GDM1 (cell line): ENCODE measurements at places on chromosomes 1 and 21.

GRCh38 chr1:63721531-63722189 is 52.2 kb upstream of the ROR1 start:
- no peak for DNase-seq

- DNase-seq, result no peak
These were observed 1.9 kb upstream of the MFN2 start for GRCh38 chr1:11978301-11978700.

DNA sequence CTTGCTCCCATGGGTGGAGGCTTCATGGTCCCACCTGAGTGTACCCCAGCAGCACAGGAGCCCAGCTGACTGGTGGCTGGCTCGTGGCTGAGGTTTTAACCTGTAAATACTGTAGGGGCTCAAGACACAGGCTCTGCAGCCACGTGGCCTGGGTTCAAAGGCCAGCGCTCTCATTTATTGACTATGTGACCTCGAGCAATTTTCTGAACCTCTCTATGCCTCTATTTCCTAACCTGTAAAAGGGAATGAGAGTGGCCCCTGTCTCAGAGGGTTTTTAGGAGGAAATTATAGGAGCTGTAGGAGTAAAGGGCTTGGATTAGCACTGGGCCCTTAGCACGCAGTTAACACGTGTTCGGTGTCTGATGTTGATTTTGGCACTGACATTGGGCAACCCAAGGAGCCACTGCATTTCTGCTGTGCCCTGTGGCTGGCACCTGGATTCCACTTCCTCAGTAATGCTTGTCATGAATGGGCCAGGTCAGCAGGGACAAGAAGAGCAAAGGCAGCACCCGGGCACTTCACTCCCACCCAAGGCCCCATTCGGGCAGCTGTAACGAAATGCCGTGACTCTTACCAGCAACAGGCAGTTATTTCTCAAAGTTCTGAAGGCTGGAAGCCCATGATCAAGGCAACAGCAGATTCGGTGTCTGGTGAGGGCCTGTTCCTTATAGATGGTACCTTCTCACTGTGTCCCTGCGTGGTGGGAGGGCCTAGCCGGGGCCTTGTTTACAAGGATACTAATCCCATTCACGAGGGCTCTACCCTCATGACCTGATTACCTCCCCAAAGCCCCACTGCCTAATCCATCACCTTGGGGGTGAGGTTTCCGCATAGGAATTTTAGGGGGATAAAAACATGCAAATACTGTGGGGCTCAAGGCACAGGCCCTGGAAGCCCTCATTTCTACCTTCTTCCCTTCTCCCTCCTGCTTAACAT is 25.2 kb downstream of the ARHGEF10L start:
- DNase-seq, result no peak

- DNase-seq, result no peak
These were observed 209.2 kb downstream of the ZNF326 start for GRCh38 chr1:90204023-90204590.

GRCh38 chr1:242569867-242570266 is 45.4 kb upstream of the PLD5 start:
- no peak for DNase-seq

GRCh38 chr1:55869065-55869464 is 653.9 kb upstream of the USP24 start:
- no peak for DNase-seq

GRCh38 chr1:106749491-106749890 is 307.0 kb upstream of the PRMT6 start:
- no peak for DNase-seq

GRCh38 chr1:97802011-97802410 is 118.8 kb downstream of the DPYD start:
- DNase-seq, result no peak

GRCh38 chr1:7398982-7399381 is 372.1 kb upstream of the VAMP3 start:
- no peak for DNase-seq

GRCh38 chr1:63753591-63753990 is 20.2 kb upstream of the ROR1 start:
- DNase-seq, result no peak

- no peak for DNase-seq
These were observed 27.6 kb downstream of the COQ8A start for GRCh38 chr1:226967665-226968064.

DNA sequence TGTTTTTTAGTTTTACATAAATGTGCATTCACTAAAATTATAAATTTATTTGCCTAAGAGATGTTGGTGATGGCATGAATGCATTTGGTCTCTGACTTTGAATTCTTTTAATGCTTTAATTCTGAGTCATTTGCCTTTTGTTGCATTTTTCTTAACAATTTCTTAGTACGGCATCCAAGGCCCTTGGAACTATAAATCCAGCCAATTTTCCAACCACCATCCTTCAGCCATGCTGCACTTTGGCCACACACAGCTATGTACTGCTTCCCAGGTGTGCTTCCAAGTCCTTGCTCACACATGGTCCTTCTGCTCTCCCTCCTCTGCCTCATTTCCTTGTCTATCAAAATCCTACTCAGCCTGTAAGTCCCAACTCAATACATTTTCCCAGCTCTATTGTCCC is 161.0 kb downstream of the DHRS3 start:
- DNase-seq, result no peak

- DNase-seq, result no peak
These were observed 25.3 kb downstream of the DSTYK start for GRCh38 chr1:205186191-205186590.

- DNase-seq, result no peak
These were observed 173.9 kb downstream of the GPATCH2 start for GRCh38 chr1:217457016-217457415.

- no peak for DNase-seq
These were observed 147.5 kb upstream of the SPATA6 start for GRCh38 chr1:48619539-48619938.

DNA sequence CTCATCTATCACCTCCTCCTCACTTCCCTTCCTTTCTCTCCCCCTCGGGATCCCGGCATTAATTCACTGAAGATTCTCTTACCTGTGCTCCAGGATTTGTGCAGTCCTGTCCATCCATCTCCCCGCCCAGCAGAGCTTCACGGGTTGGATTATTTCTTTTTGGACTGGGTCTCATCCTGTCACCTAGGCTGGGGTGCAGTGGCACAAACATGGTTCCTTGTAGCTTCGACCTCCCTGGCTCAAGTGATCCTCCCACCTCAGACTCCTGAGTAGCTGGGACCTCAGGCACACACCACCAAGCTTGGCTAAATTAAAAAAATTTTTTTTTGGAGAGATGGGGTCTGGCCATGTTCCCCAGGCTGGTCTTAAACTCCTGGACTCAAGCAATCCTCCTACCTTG is 12.3 kb upstream of the CSF3R start:
- no peak for DNase-seq

DNA sequence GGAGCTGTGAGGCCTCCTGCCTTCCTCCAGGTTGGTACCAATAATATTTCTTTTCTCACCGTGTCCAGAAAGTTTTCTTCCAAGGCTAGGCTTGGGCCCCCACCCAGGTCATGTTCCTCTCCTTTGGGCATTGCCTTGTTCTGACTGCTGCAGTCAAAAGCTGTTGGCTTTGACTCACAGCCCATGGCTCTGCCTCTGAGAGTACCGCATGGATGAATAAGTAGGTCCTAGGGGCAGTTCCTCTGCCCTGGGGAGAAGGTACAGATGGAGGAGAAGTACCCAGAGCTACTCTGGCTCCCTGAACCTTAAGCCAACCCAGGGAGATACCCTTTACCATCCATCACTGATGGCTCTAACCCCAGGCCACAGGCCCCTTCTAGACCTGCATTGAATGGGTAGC is 115.0 kb downstream of the NAV1 start:
- DNase-seq, result no peak

GRCh38 chr1:1763657-1764621 is 14.3 kb downstream of the NADK start:
- no peak for DNase-seq

GRCh38 chr1:183735069-183735860 is 69.7 kb upstream of the RGL1 start:
- no peak for DNase-seq

DNA sequence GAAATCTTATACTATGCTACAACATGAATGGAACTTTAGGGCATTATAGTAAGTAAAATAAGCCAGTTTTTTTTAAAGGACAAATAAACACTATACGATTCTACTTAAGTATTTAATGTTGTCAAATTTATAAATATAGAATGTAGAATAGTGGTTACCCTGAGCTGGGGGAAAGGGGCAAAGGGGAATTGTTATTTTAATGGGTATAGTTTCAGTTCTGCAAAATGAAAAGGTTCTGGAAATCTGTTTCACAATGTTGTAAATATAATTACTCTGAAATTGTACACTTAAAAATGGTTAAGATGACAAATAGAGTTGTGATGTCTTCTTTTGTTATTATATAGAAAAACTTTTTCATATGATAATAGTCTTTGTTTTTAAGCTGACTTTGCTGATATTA is 366.3 kb downstream of the MRPL39 start:
- DNase-seq, result no peak

GRCh38 chr1:38014171-38014570 is 1.6 kb downstream of the UTP11 start:
- DNase-seq, result no peak

DNA sequence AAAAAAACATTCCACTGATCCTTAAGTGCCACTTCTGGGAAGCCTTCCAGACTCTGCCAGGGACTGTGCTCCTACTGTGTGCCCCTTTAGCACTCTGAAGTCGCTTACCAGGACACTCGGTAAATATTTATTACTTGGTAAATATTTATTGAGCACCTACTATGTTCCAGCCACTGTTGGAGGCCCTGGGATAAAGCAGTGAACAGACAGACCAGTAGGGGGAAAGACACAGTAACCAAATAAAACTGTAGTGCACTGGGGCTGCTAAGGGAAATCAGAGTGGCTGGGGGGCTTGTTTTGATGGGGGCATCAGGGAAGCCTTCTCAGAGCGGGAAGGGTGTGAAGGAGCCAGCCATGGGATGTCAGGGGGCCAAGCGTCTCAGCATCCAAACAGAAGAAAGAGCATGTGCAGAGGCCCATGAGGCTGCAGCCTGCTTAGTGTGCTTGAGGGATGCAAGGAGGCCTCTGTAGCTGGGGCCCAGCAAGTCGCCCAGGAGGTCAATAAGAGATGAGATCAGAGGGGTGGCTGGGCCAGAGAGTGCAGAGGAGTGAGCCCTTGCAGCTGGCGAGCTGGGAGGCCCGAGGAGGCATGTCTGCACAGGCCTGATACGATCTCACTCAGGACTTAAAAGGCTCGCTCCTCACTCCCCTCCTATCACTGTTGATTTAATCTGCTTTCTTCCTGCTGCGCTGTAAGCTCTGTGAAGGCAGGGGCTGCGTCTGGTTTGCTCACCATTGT is 28.6 kb downstream of the KAZN start:
- DNase-seq, result no peak

GRCh38 chr21:37665230-37666024 is 250.8 kb downstream of the KCNJ6 start:
- no peak for DNase-seq

GRCh38 chr21:38147391-38147790 is 109.4 kb upstream of the KCNJ15 start:
- no peak for DNase-seq

- no peak for DNase-seq
These were observed 209.5 kb upstream of the C1orf174 start for GRCh38 chr1:4109628-4109940.

DNA sequence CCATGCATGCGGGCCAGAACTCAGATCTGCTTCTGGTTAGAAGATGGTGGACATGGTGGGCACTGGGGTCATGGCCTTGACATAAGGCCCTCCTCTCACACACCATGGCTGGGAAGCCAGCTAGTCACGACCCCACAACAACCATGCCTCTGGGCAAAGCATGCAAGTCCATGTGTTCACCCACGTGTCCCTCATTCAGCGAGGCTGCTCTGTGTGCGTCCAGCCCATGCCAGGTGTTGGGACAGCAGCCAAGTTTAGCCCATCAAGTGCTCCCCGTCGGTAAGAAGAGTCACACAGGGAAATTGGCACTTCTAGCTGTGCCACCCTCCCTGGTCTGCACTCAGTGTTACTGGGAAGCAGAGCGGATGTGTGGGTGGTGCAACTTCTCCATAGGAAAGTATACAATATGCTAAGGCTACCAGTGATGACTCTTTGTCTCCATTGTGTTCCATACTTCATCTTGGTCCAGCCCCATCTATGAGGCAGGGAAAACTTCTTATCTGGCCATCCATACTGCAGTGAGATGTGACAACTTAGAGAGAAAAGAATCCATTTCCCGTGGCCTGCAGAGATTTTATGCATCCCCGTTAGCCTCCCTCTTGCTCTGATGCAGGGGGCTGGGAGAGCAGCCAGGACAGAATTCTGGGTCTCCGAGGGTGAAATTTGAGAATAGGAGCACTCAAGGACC is 198.0 kb downstream of the GRIK3 start:
- no peak for DNase-seq

DNA sequence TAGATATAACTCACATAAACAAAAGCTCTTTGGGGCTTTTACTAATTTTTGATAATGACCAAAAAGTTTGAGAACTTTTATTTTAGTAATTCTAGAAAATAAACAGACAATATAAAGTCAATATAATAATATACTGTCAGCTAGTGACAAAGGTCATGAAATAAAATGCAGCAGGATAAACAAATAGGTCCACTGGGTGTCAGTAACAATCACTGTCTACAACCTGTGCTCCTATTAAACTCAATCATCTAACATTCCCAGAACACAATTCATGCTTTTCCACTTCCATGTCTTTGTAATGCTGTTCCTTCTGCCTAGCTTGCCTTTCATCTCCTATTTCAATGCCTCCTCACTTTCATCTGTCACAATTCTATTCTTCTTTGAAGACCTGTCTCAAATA is 186.1 kb downstream of the GIPC2 start:
- DNase-seq, result no peak

DNA sequence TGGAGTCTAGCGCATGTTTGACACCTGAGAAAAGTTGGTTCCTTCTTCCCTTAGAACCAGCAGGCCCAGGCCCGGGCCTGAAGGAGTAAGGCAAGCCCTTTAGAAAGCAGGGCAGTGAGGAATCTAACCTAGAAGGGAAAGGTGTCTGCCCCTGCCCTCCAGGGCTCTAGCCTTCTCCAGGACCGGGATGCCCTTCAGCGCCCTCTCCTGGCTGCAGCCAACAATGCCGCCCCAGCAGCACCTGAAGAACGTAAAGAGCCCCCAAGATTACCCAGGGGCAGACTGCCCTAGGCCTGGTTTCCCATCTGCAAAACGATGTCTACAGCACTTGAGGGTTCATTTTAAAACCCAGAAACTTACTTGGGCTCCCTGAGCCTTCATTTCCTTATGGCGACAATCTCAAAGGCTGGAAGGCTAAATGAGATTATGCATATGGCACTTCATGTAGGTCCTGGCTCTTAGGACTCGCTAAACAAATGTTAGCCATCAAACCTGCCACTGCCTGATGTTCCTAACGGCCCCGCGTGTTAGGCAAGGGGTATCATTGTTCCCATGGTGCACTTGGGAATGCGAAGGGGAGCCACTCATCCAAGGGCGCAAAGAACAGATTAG is 106.7 kb upstream of the KLHDC7A start:
- no peak for DNase-seq

GRCh38 chr1:12709696-12710095 is 6.2 kb upstream of the AADACL3 start:
- DNase-seq, result no peak

- DNase-seq, result no peak
These were observed 6.3 kb upstream of the CAMSAP2 start for GRCh38 chr1:200732438-200732837.
